Pericardium fibroblast (primary cell): ENCODE measurements at places on chromosomes 2 and 18. TPM values are rescaled to one million over a fixed set of nuclear protein-coding genes. Genes with fewer than 3 reads are reported as not detected.

Gene CSRNP3
- total RNA-seq, result 1.2 and 2.7 TPM in 2 replicates

Gene DSEL
- total RNA-seq, result 23.8 and 32.3 TPM in 2 replicates

Gene ALPP
- not detected in 2 replicates for total RNA-seq

Gene PLEK
- not detected in 2 replicates for total RNA-seq

Gene HNMT
- total RNA-seq, result 17.0 and 39.7 TPM in 2 replicates

Gene SGPP2
- not detected in 2 replicates for total RNA-seq

Gene POTEJ
- not detected in 2 replicates for total RNA-seq

Gene CCDC178
- not detected in 2 replicates for total RNA-seq

Gene IL1R1
- 195 and 206 TPM in 2 replicates for total RNA-seq

Gene DHX57
- total RNA-seq, result 10.7 and 14.6 TPM in 2 replicates
